HS-27A (cell line): ENCODE measurements at places on chromosomes 7 and 10.

DNA sequence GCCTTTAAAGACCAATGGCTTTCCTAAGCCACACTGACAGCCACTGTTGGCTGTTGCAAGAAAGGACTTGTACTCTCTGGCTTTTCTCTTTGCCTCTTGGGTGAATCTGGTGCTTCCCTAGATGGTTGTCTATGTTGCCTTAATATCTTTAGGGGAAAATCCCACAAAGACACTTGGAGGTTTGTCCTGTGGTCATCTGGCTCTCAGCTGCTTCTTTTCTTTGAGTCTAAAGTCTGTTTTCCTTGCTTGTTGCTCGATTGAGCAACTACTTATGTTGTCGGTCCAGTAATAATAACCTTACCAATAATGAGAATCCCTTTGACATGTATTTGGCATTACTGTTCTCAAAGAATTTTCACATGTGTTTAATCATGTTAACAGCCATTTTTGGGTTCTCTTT is 537.6 kb downstream of the LRMDA start:
- no peak for DNase-seq

- DNase-seq, result no peak
These were observed 198.7 kb downstream of the THSD7A start for GRCh38 chr7:11633310-11633709.

DNA sequence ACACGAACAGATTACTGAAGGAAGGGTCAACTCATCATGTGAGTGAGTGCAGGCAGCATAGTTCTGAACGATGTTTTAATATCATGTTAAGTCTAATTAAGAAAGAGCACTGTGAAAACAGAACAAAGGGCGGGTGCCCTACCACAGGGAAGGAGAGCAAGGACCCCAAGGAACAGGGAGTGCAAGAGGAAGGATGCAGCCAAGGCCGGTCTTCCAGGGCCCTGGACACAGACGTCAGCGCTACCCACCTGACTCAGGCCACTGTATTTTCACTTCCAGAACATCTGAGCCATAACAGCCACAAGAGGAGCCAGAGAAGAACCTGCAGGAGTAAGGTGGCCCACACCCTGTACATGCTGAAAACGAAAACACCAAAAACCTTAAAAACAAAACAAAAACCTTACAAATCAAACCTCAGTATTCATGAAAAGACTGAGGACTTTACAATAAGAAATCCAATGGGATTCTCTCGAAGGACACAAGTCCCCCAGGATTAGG is 506.1 kb upstream of the AKR1E2 start:
- no peak for DNase-seq

- DNase-seq, result no peak
These were observed 28.6 kb upstream of the VAX1 start for GRCh38 chr10:117166418-117167345.

- no peak for DNase-seq
These were observed 437.1 kb downstream of the HTR7 start for GRCh38 chr10:90420637-90421318.

- DNase-seq, result no peak
These were observed 4.4 kb upstream of the TBL2 start for GRCh38 chr7:73582664-73583202.

- DNase-seq, result no peak
These were observed 85.6 kb downstream of the RNF216 start for GRCh38 chr7:5695727-5696345.

DNA sequence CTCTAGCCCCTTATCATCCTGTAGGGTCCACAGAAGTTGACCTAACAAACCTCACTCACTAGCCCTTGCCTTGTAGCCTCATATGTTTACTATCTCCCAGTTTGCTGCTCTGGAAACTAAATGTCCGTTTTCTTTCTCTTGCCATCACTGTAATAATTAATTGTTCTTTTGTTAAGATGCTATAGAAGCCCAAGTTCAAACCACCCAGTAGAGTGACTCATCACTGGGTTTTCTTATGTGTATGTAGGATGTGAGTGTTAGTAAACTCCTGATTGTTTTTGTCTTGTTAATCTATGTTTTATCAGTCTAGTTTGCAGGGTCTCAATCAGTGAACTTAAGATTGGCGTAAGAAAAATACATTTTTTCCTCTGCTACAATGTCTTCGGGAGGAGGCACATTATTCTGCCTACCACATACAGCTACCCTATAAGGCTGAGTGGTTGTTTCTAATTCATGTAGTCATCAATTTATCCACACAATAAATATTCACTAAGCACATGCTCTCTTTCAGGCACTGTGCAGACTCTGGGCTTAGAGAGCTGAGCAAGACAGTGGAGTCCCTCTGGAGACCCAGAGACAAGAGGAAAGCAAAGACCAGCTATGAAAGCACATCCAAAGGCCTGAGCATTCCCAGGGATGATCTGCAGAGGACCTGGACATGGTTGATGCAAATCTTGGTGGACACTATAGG is 474.1 kb upstream of the AKR1E2 start:
- DNase-seq, result no peak

GRCh38 chr10:89206402-89207180 is 526 bp downstream of the CH25H start:
- DNase-seq, result no peak

DNA sequence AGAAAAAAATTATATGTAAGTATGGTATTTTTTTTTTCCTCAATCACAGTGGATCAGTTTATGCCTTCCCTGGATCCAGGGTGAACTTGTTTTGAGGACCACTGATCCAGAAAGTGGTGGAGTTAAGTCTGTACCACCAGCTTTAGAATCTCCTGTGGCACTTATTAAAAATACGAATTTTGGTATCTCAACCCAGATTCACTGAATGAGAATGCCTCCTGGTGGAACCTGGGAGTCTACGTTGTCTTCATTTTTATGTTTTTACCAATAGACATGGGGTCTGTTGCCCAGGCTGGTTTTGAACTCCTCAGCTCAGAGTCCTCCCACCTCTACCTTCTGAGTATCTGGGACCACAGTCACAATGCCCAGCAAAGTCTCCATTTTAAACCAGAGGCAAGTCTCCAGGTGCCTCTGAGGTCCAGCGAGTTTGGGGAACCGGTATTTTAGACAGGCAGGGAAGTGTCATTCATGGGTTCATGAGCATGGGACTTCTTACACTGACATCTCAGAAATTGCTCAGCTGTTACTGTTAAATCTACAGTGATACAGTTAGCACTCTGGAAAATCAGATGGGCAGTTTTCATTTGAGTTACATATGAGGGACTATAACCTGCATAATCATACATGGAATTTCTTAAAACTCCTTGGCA is 200.9 kb downstream of the AUTS2 start:
- DNase-seq, result no peak

- no peak for DNase-seq
These were observed 21.8 kb downstream of the REEP3 start for GRCh38 chr10:63542835-63543575.

- DNase-seq, result peak; percentile 40
These were observed 349.7 kb downstream of the MDFIC start for GRCh38 chr7:115271332-115272235.

DNA sequence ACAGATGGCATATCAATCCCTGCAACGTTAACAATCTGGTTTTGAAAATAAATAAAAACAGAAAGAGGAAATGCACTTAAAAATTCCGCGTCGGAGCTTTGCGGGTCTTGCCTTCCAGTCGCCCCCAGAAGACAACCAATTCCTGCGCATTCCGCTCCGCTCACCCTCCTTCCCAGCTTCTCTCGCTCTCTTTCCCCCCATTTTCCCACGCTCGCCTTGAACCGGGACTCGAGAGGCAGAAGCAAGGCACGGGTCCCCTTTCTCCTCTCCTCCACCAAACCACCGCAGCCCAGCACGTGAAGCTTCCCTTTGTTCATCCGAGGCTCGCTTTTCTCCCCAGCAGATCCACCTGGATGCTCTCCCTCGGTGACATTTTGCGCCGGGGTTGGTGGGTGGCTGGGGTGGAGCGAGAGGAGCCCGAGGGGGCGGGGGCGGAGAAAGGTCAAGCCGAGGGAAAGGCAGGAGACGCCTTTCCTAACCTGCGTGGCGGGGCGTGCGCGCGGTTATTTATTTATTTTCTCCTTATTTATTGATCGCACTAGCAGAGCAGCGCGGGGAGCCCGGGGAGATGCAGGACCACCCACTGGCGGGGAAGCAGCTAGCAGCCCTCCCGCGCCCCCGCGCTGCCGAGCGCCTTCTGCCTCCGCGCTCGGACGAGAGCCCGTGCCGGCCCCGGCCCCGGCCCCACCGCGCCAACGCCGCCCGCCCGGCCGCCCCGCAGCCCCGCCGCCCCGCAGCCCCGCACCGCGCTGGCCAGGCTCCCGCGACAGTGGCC is at the start of gene KCND2:
KCND2 (plus strand) TSS at position 475 of the 775 bp plus-strand sequence.
- no peak for DNase-seq

DNA sequence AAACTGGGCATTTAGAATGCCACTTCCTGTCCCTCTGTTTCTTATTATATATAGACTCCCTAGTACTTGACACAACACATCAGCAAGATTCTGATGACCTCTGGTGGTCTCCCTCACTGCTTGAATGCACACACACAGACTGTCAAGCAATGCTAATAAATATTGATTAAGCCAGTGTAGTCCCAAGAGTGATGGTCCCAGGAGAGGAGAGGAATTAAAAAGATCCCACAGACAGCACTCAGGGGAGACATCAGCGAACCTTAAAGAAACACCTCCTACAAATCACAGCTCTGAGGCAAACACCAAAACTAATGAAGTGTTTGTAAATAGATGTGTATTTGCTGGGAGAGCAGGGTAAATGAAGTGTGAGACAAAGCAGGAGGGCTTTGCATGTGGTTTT is 1291.2 kb downstream of the XPNPEP1 start:
- DNase-seq, result no peak
